ENCODE measurements at places on chromosomes 3 and 15.

DNA sequence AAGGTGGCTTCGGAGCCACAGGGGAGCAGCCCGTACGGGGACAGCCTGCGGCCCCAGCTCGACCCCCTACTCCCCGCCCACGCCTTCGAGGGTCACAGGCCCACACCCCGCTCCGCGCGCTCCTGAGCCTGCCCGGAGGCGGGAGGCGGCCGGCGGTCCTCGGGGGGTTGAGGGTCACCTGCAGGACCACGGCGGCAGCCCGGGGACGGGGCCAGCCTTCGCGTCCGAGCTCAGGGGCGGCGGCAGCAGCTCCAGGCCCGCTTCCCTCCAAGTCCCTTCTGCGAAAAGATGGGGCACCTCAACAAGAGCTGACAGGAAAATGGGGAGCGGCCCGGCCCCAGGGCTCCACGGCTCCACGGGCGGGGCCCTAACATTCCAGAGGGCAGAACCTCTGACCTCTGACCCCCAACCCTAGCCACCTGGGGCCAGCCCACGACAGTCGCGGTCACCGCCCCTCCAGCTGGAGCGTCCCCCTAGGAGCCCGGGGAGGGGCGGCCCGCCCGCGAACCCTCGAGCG lies 428 bp downstream of the LYSMD4 start:
- no peak for DNase-seq

GRCh38 chr3:13264468-13264795 lies 155.7 kb downstream of the NUP210 start:
- DNase-seq = no peak

GRCh38 chr3:115415246-115415996 lies 207.9 kb upstream of the GAP43 start:
- DNase-seq = no peak

GRCh38 chr15:61084944-61085367 lies 144.1 kb downstream of the RORA start:
- DNase-seq = no peak

DNA sequence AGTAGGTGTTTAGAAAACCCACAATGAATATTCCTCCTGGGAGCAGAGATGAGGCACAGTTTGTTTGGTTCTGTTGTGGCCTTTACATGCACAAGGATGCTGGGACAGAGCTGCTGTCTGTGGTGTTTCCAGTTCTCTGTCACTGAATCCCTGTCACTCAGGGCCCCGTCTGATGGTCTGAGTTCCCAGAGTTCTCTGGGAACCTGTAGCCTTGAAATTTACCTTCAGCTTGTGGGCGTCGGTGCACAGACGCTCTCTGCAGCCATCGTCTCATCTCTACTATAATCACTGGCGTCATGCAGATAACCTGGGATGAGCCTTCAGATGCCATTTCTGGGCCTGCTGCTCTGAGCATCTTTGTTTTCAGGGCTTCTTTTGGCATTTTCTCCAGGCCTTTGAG lies 81.9 kb downstream of the LRRK1 start:
- DNase-seq = no peak

GRCh38 chr3:116005404-116005803 lies 382.1 kb downstream of the GAP43 start:
- peak; percentile 92 for DNase-seq

- DNase-seq = no peak
Measured at GRCh38 chr3:44419116-44419922, 58.2 kb downstream of the ZNF445 start.

DNA sequence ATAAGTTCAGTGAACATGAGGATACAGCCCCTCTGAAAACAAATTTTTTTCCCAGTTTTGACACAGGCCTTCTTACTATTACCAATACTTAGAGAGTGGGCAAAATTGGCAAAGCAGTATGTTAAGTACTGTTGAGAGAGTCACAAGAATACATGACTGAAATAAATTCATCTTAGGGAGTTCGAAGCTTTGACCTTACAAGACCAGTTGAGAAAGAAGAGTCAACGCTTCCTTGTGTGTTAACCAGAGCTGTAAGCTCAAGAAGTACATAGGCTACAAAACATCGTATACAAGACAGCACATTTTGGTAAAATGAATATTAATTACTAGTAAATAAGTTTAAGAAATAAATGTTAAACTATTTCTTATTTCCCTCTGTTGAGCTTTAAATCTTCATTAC lies 164.4 kb upstream of the RORA start:
- no peak for DNase-seq

- no peak for DNase-seq
Measured at GRCh38 chr3:114642951-114643741, 349.3 kb downstream of the TIGIT start.

DNA sequence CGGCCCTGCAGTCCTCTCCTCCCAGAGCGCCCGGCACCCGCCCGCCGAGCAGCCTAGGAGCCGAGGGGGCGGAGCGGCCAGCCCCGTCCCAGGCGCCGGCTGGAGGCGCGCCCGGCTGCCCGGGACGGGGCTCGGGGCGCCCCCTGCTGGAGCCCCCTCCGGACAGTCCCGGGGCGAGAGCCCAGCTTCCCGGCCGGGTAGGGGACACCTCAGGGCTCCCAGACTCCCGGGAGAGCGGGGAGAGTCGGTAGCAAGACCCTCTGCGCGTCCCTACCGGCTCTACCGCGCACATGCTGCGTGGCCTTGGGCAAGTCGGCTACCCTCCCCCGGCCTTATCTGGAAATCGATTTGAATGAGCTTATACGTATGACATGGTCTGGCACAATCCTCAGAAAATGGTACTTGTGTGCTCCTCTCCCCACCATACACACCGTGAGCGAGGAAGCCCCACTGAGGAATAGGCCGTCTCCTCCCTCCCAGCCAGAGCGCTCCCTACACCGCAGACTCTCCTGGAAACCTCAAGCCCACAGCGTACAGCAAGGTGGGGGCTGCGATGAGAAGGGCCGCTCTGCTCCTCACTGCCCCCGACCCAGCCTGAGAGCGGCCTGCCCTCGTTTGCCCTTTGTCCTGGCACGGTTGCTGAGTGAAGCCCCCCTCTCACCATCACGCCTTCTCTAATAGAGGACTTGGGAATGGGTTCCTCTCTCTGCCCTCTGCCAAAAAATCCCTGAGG lies at the start of gene DAPK2:
Gene DAPK2 (minus strand): TSS at position 65 of the 733 bp plus-strand sequence. CDS start 6,224 bp downstream, outside the sequence.
- peak; percentile 49 for DNase-seq

All from fibroblast of pulmonary artery (primary cell).